ENCODE measurements at places on chromosomes 13 and 19.
A peak's percentile ranks its signal among the peaks of the same experiment; 100 is the strongest.

DNA sequence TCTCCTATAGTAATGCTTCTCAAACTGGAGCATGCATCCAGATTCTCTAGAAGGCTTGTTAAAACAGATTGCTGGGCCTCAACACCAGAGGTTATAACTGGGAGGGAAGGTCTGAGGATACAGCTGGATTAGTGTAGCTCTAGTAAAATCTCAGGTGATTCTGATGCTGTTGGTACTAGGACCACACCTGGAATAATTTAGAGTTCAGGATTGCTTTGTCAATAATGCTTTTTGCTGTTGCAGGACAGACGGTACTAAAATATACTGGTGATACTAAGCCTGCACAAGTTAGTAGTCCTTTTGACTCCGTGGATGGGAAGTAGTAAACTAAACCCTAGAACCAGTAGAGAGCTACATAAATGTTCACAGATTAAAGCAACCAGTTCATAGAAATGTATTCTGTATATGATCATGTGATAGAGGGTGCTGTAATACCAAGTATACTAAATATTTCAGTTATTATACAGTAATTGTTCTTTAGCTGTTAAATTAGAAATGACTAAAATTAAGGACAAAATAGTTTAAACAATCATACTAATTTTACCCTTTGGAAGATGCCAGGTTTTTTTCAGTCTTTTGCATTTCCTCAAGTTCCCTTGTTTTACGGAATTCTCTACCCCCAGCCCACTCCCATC is 258.2 kb upstream of the STARD13 start:
- DNase-seq, result peak; percentile 5

DNA sequence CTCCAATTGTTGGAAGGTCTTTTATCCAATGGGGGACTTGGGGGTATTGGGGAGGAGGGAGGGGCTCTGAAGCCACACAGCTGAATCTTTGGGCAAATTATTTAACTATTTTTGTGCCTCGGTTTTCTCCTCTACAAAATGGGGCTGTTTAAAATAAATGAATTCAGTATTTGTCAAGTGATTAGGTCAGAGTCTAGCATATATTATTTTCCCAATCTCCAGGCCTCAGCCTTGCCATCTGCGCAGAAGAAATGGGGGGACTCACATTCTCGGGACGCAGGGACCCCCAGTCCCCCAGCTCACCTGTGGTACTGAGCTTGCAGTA is 1.5 kb downstream of the TLE5 start:
- no peak for DNase-seq

- no peak for DNase-seq
Measured at GRCh38 chr19:16048583-16048982, 27.7 kb upstream of the TPM4 start.

DNA sequence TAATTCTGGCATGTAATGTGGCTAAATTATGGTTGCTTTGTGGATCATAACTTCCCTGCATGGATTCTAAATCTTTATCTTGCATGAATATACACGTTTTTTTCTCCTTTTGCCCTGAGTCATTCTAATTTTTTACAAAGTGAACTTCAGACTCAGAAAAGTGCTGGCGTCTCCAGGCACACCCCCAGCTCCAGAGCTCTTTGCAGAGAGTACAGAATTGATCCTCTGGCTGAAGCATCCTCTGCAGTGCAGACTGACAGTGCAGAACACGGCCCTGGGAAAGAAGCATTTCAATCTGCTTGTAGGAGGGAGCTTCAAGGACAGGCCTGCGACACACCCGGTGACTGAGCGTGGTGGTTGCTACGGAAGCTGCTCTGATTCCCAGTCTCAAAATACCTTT is 228.1 kb downstream of the FGF9 start:
- no peak for DNase-seq

DNA sequence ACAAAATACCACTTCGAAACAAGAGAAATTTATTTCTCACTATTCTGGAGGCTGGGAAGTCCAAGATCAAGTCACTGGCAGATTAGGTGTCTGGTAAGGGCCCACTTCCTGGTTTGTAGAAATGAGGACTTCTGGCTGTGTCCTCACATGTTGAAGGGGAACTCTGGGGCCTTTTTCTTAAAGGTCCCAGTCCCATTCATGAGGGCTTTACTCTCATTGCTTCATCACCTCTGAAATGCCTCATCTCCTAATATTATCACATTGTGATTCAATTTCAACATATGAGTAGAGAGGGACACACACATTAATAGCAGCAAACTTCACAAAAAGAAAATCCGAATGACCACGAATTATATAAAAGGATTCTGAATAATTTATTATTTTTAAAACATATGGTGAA is 21.6 kb upstream of the SIGLEC14 start:
- no peak for DNase-seq

- DNase-seq, result no peak
Measured at GRCh38 chr13:45316338-45316737, 24.6 kb downstream of the TPT1 start.

- no peak for DNase-seq
Measured at GRCh38 chr13:49998714-49999624, 2.1 kb downstream of the TRIM13 start.

DNA sequence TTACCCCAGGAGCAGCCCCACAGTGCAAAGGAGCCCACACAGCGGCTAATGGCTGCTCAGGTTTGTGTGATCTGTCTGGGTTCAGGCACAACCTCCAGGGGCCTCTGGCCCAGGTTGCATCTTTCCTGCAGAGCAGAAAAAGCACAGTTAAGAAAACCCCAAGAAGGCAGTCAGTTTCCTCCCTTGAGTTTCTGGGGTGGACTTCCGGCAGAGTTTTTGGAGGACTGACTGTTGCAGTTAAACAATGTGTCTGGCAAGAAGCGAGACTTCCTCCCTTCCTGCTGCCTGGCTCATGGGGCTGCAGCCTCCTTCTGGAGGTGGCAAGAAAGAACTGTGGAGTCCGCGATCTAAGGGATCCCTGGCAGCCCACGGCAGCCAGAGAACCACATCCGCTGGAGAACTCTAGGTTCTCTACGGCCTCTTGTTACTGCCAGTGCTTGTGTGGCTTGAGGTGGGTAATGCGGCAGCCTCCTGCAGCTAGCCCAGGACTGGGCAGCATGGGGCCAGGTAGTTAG is 114.4 kb downstream of the ZDHHC20 start:
- DNase-seq, result no peak

DNA sequence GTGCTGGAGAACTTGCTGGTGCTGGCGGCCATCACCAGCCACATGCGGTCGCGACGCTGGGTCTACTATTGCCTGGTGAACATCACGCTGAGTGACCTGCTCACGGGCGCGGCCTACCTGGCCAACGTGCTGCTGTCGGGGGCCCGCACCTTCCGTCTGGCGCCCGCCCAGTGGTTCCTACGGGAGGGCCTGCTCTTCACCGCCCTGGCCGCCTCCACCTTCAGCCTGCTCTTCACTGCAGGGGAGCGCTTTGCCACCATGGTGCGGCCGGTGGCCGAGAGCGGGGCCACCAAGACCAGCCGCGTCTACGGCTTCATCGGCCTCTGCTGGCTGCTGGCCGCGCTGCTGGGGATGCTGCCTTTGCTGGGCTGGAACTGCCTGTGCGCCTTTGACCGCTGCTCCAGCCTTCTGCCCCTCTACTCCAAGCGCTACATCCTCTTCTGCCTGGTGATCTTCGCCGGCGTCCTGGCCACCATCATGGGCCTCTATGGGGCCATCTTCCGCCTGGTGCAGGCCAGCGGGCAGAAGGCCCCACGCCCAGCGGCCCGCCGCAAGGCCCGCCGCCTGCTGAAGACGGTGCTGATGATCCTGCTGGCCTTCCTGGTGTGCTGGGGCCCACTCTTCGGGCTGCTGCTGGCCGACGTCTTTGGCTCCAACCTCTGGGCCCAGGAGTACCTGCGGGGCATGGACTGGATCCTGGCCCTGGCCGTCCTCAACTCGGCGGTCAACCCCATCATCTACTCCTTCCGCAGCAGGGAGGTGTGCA is 587 bp downstream of the S1PR4 start:
- peak; percentile 25 for DNase-seq

DNA sequence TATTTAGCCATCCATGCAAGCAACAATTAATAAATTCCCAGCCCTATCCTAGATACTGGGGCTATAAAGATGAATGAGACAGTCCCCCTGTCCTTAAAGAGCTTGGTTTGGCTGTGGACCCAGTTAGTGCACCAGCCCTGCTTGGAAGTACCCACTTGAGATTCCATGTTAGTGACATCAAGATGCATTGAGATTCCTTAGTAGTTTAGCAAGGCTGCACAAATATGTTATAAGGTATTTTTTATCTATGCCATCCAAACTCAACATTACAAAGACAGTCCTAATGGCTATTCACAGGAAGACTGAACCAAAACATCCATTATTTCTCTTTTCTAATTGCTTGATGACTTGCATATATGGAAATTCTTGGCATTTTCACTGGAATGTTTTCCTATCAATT is 48.8 kb upstream of the RAP2A start:
- no peak for DNase-seq

DNA sequence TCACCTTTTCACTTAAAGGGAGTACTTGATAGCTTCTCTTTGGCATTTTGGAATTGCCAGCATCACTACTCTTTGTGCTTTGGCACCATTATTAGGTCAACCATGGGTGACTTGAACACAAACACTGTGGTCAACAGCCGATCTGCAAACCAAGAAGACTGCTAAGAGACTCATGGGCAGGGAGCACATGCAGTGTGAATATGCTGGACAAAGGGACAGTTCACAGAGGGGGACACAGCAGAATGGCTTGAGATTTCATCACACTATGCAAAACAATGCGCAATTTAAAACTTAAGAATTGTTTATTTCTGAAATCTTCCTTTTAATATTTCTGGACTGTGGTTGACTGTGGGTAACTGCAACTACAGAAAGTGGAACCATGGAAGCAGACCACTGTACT is 64.4 kb downstream of the LMO7 start:
- DNase-seq, result no peak

DNA sequence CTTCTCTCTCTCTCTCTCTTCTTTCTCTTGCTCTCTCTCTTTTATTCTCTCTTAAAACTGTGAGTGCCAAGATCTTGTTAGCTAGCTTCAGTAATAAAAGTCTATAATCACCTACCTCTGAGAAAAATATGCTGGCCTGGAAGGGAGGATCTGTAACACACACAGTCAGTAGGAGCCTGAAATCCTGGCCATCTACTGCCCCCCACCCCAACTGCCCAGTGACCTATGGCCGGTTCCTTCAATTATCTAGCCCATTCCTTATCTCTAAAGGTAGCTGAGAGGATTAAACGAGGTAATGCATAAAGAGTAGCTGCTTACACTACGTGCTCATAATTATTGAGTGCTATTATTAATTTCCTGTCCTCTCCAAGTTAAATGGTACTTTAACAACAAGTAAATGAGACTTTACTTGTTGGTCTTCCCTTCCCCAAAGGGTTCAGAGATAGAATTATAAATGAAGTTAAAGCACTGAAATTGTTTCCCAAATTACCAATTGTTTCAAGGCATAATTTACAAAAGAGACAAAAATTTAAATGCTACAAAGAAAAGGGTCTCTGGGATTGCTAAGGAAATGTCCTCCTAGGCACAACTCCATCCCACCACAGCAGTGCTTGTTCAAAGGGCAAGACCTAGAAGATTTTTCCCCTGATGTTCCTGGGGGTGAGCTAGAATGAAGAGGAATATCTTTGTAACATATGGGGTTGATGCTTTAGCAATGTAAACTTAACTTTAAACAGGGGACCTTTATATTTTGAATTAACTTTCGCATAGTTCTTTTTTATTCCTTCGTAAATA is 1.8 kb downstream of the LCP1 start:
- no peak for DNase-seq

GRCh38 chr19:3851254-3852176 is 17.3 kb downstream of the ZFR2 start:
- no peak for DNase-seq

DNA sequence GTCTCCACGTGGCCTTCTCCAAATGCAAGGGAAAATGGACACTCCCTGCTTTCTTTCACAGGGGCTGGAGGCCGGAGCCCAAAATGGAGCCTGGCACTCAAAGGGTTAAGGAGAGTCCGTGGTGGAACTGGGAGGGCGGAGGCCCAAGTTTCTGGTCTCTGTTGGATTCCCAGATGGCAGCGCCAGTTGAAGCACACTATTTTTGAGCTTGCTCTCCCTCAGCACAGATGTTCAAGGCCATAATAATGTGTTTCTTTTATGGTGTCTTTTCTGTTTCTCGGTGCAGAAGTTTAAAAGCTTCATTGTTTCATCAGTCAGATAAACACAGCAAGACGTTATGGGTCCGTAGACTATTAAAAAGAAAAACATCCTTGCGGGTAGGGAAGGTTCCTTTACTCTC is 67.6 kb downstream of the TNFRSF19 start:
- no peak for DNase-seq

DNA sequence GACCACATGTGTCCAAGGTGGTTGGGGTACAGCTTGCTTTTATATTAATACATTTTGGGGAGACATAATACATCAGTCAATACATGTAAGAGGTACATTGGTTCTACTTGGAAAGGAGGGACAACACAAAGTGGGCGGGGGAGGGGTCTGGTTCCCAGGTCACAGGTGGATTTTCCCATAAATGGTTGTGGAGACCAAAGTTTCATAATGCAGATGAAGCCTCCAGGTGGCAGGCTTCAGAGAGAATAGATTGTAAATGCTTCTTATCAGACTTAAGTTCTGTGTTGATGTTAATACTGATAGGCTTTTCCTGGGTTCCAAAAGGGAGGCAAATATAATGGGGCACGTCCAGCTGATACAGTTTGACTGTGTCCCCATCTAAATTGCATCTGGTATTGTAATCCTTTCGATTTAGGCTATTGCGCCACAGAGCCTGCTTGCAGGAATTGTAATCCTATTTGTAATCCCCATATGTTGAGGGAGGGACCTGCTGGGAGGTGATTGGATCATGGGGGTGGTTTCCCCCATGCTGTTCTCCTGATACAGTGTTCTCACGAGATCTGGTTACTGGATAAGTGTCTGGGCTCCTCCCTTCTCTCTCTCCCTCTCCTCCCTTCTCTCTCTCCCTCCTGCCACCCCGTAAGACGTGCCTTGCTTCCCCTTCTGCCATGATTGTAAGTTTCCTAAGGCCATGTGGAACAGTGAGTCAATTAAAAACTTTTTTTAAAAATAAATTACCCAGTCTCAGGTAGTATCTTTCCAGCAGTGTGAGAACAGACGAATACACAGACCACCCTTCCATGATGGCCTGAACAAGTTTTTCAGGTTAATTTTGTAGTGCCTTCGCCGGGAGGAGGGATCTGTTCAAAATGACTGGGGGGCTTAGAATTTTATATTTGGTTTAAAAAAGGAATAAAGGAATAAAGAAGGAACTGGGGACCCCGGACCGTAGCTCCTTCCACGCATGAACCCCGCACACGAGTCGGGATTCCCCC is 44.9 kb downstream of the ZNF823 start:
- DNase-seq, result peak; percentile 55

DNA sequence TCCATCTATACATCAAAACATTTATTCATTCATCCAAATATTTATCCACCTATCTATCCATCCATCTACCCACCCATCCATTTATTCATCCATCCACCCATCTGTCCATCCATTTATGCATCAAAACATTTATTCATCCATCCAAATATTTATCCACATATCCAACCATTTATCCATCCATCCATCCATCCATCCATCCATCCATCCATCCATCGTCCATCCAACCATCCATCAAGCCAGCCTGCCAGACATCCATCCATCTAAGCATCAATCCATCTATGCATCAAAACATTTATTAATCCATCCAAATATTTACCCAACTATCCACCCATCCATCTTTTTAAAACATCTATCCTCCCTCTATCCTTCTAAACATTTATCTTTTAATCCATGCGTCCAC is 62.2 kb downstream of the UNC13A start:
- DNase-seq, result no peak

- no peak for DNase-seq
Measured at GRCh38 chr13:48233889-48234488, 983 bp downstream of the ITM2B start.

Measured in Caco-2 (cell line).